Upper lobe of left lung (tissue), 6 donors: ENCODE measurements at places on chromosomes 2 and 18.
A peak's percentile ranks its signal among the peaks of the same experiment; 100 is the strongest.

DNA sequence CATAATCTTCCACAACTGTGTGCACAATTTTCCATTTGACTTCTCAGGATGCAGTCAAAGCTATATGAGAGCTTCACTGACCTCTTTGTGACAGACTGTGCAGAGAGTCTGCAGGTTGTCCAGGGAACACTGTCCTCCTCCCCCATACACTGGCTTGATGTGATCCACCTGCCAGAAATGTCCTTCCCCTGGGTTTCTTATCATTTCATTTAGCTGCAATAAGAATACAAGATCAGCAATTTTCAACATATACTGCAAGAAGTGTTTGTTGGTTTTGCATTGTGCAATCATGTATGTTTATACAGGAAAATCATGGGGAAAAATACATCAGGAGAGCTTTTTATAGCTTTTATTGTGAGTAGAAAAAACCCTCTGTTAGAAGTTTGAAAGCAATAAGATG lies 150.7 kb downstream of the RAB3GAP1 start:
- DNase-seq, result no peak
- H3K27ac ChIP-seq, result no peak overlapping the region
- H3K36me3 ChIP-seq, result no peaks in the 10 kb centered on the region
- H3K4me1 ChIP-seq, result no peaks in the 10 kb centered on the region
- no peaks in the 10 kb centered on the region for H3K27me3 ChIP-seq

- DNase-seq, result no peak
- peaks cover 14% of the 10 kb centered on the region for H3K4me1 ChIP-seq
- no peak overlapping the region for H3K27ac ChIP-seq
- no peaks in the 10 kb centered on the region for H3K27me3 ChIP-seq
Observed at GRCh38 chr2:9332136-9332852, 91.0 kb downstream of the ITGB1BP1 start.

- H3K27ac ChIP-seq, result no peak overlapping the region
- DNase-seq, result no peak
- H3K4me1 ChIP-seq, result no peaks in the 10 kb centered on the region
- no peaks in the 10 kb centered on the region for H3K36me3 ChIP-seq
- no peaks in the 10 kb centered on the region for H3K27me3 ChIP-seq
Observed at GRCh38 chr2:128585706-128586105, 267.0 kb upstream of the HS6ST1 start.

DNA sequence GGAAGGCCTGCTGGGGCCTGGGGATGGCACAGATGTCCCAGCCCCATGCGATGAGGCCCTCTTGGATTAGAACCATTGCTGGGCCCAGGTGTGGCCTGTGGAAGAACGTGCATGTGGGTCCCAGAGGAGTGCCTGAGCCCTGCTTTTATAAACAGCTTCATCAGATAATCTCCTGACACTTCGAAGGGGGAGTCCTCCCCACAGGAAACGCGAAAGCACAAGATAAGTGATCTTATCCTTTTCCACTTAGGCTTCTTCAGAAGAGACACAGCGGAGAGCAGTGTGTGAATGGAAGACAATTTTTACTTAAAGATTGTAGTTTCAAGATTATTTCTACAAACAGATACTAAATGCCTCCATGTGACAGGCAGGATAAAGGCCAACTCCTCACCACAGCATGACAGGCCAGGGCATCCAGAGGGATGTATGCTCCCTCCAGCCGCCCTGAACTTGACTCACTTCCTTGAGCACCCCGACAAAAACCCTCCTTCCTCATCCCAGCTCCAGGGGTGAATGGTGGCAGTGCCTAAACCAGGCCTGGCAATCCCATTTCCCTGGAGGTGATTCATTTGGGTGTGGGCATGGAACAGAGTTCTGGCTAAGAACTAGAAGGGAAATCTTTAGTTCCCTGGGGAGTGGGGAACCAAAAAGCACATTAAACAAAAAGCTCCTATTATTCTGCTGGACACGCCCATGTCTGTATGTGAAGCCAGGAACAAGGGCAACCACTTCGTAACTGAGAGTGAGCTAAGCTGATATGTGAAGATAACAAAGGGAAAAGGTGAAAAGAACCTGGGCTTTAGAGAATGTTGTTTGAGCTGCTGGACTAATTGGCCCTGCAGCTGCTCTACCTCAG lies 56.2 kb upstream of the TMEM163 start:
- no peaks in the 10 kb centered on the region for H3K27me3 ChIP-seq
- no peak overlapping the region for H3K27ac ChIP-seq
- no peak overlapping the region for H3K4me3 ChIP-seq
- no peaks in the 10 kb centered on the region for H3K4me1 ChIP-seq
- no peak for DNase-seq

DNA sequence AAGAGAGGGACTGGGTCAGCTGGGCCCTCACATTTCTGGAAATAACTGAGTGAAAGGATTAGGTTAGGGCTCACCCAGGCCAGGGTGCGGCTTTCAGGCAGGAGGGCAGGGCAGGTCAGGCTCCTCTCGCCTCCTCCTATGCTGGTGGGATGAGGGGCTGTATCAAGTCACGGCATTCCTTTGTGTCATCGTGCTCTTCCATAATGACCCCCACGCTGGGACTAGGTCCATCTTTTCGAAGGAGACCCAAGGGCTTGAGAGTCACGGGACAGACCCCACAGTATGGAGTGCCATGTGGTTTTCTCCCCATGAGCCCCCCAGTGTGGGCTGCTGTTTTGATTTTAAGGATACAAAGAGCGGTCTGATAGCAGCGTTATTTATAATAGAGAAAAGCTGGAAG lies 137.8 kb upstream of the COPS8 start:
- H3K4me3 ChIP-seq, result no peak overlapping the region
- DNase-seq, result no peak
- no peak overlapping the region for H3K27ac ChIP-seq
- no peaks in the 10 kb centered on the region for H3K4me1 ChIP-seq
- H3K36me3 ChIP-seq, result no peaks in the 10 kb centered on the region

- no peak overlapping the region for H3K27ac ChIP-seq
- H3K4me3 ChIP-seq, result no peak overlapping the region
- peaks cover 51% of the 10 kb centered on the region for H3K4me1 ChIP-seq
- H3K36me3 ChIP-seq, result no peaks in the 10 kb centered on the region
- H3K27me3 ChIP-seq, result no peaks in the 10 kb centered on the region
Observed at GRCh38 chr2:237471438-237472186, 15.4 kb upstream of the MLPH start.

GRCh38 chr2:217910875-217911212 lies 92.0 kb downstream of the TNS1 start:
- peak overlapping the region; percentile 89 for H3K27ac ChIP-seq
- DNase-seq, result no peak
- no peaks in the 10 kb centered on the region for H3K27me3 ChIP-seq
- no peaks in the 10 kb centered on the region for H3K36me3 ChIP-seq

GRCh38 chr2:212142631-212143030 lies 396.0 kb downstream of the ERBB4 start:
- no peak for DNase-seq
- H3K27ac ChIP-seq, result no peak overlapping the region
- no peak overlapping the region for H3K4me3 ChIP-seq

DNA sequence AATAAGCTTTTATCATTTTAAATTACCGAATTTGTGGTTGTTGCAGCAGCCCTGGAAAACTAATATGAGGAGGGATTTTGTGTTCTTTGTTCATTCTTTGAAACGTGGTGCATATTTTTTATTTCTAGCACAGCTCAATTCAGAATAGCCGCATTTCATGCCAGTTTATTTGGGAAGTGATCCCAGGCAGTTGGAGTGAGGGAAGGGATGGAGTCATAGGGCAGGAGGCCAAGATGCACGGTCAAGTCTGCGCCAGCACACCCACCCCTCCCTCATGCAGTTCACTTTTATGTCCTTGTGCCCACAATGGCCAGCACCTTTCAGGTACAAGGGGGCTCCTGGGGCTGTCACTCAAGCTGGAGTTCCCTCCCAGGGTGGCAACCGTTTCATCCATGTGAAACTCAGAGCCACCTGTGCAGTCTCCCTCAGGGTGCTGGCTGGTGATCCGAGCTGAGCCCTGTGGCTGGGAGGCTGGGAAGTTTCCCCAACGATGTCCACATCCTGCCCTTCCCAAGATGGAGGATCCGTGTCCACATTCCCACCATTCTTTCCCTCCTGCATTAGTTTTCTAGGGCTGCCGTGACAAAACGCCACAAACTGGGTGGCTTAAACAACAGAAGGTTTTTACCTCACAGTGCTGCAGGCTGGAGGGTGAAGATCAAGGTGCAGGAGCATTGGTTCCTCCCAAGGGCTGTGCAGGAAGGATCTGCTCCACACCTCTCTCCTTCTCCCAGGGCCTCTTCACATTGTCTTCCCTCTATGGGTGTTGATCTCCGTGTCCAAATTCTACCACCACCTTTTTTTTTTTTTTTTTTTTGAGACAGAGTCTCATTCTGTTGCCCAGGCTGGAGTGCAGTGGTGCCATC lies 68.5 kb upstream of the ITGA6 start:
- H3K4me3 ChIP-seq, result no peak overlapping the region
- no peak for DNase-seq
- H3K27me3 ChIP-seq, result no peaks in the 10 kb centered on the region
- no peaks in the 10 kb centered on the region for H3K4me1 ChIP-seq
- H3K27ac ChIP-seq, result no peak overlapping the region

DNA sequence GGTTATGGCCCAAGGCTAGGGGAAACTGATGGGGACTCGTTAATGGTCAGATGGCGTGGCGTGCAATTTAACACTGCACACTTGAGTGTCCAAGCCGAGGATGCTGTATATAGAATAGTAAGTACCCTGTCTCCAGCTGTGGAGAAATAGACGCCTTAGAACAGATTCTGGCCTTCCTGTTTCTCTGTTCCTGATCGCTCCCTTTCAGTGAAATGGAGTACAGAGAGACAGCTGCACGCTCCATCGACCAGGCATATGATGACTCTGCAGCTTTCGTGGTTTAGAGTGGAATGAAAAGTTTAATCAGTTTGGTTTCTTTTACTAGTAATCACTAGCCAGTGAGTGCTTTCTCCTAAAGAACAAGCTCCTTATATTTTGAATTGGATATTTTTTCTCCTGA lies 213.4 kb downstream of the NEDD4L start:
- no peak overlapping the region for H3K27ac ChIP-seq
- H3K36me3 ChIP-seq, result peaks cover 16% of the 10 kb centered on the region
- H3K4me3 ChIP-seq, result no peak overlapping the region
- DNase-seq, result no peak

- no peaks in the 10 kb centered on the region for H3K4me1 ChIP-seq
- H3K4me3 ChIP-seq, result no peak overlapping the region
- no peaks in the 10 kb centered on the region for H3K36me3 ChIP-seq
- DNase-seq, result no peak
Observed at GRCh38 chr2:2014251-2014771, 270.0 kb upstream of the PXDN start.

GRCh38 chr18:7447318-7448028 lies 119.6 kb upstream of the PTPRM start:
- no peak overlapping the region for H3K4me3 ChIP-seq
- no peak overlapping the region for H3K27ac ChIP-seq
- no peak for DNase-seq
- no peaks in the 10 kb centered on the region for H3K27me3 ChIP-seq

- H3K4me3 ChIP-seq, result no peak overlapping the region
- DNase-seq, result no peak
- no peaks in the 10 kb centered on the region for H3K36me3 ChIP-seq
- H3K27me3 ChIP-seq, result no peaks in the 10 kb centered on the region
- H3K4me1 ChIP-seq, result no peaks in the 10 kb centered on the region
Observed at GRCh38 chr18:51603111-51603510, 405.6 kb upstream of the MEX3C start.

GRCh38 chr2:188456114-188456909 lies 164.6 kb downstream of the GULP1 start:
- H3K36me3 ChIP-seq, result no peaks in the 10 kb centered on the region
- H3K4me3 ChIP-seq, result no peak overlapping the region

DNA sequence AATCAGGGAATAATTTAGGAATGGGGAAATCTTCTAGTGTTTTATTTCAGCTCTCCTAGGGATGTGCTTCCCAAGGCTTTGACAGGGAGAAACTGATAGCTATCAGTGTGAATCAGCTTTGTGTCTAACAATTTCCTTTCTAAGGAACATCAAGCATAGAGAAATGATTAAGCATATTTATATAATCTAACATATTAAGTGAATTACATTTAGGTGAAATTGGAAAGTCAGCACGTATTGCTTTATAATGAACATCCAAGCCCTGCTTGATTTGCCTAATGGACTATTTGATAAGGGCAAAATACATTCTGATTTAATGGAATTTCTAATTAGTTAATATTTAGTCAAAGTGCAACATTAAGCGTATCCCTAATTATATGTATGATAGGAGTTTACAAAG lies 19.5 kb upstream of the TSPYL6 start:
- no peaks in the 10 kb centered on the region for H3K27me3 ChIP-seq
- no peak overlapping the region for H3K27ac ChIP-seq
- no peaks in the 10 kb centered on the region for H3K4me1 ChIP-seq
- no peak overlapping the region for H3K4me3 ChIP-seq
